ENCODE measurements at places on chromosomes 16 and 17.

DNA sequence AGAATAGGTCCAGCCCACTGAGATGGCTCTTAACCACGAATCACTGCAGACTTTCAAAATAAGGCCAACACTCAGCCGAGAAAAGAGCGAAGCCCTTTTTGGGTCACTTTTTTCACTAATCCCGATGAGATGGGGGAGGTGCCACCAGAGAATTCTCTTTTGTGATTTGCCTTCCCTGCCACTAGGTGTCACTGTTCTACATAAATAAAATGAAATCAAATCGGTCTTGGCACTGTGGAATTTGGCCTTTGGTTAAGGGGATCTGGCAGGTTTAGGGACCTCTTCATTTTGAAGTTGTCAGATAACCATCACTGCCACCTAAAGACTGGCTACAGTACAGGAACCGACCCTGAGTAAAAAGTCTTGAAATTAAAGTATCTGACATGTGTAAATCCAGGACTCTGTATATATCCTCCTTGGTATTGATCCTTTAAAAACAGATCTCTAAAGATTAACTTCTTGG is 147.0 kb downstream of the HS3ST4 start:
- peak; percentile 60 for DNase-seq

GRCh38 chr16:74626741-74627416 is 20.0 kb upstream of the GLG1 start:
- DNase-seq = no peak

DNA sequence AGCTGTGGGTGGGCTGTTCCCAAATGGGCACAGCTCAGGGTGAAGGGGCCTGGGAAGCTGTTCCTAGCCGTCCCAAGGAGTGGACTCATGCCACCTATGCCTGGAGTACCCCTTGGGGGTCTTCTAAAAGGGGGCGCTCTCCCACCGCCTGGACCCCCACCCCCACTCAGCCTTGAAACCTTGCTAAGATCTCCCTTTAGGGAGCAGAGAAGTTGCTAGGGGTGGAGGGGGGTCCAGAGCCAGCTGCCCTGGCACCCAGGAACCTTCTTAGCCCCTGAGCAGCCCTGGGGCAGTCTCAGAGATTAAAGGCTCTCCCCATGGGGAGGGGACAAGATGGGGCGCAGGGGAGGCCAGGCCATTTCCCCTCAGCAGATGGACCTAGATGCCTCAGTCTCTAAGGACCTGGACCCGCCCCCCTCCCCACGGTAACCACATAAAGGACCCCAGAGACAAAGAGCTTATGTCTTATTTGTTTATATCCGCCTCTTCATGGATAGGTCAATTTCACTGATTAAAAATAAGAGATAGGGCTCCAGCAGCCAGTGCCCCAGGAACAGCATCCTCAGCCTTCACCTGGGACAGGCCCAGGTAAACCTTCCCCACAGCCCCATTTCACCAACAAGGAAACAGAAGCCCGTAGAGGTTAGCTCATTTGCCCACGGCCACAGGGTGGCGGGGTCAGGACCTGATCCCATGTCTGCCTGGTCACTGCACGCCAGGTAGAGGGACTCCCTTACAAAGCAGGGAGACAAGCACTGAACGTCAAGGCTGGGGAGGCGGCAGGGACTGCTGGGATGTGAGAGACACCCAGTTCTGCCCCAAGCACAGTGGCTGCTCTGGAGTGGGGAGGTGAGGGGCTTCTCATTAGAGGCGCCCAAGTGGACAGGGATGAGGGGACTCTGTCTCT is 3.4 kb downstream of the MTSS2 start:
- no peak for DNase-seq

GRCh38 chr17:78040440-78041385 is 82.2 kb downstream of the TNRC6C start:
- DNase-seq = peak; percentile 63

- DNase-seq = no peak
These were observed 24.4 kb upstream of the ERN1 start for GRCh38 chr17:64154313-64154695.

GRCh38 chr17:4851084-4851483 is 17.9 kb downstream of the MINK1 start:
- no peak for DNase-seq

GRCh38 chr16:2776500-2777139 is 460 bp downstream of the ELOB start:
- no peak for DNase-seq
